ENCODE measurements at places on chromosomes 16 and 17.

GRCh38 chr17:8015957-8016631 lies 13.7 kb downstream of the GUCY2D start:
- DNase-seq: no peak

DNA sequence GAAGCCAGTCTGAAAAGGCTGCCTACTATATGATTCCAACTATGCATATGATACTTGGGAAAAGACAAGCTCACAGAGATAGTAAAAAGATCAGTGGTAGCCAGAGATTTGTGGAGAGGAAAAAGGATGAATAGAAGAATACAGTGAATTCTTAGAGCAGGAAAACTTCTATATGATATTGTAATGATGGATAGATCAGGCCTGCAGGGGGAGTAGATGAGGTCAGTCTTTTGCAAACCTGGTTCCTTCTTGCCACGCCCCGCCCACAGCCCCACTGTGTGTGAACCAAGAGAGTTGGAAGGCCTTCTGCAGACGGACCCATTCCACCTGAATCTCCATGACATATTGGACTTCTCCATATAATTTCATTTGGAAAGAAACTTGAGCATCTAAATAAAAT lies 761 bp upstream of the CCL8 start:
- no peak for DNase-seq

DNA sequence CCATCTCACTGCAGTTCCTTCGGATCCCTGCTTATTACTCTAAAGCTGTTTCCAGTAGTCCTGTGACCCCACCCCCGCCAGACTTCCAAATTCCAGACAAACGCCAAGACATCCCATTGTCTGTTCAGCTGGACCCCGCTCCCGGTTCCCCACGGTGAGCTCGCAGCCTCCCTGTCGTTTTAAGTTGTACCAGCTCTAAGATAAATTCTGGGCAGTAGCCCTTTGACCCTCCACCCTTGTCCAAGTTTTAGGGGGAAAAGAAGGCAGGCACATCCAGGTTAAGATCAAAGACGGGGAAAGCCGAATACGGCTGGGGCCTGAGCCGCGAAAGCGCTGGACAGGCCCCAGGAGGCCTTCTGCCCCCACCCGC lies 589 bp downstream of the ARL6IP1 start:
- no peak for DNase-seq

- DNase-seq: no peak
Measured at GRCh38 chr17:9427465-9428315, 147.9 kb downstream of the STX8 start.

DNA sequence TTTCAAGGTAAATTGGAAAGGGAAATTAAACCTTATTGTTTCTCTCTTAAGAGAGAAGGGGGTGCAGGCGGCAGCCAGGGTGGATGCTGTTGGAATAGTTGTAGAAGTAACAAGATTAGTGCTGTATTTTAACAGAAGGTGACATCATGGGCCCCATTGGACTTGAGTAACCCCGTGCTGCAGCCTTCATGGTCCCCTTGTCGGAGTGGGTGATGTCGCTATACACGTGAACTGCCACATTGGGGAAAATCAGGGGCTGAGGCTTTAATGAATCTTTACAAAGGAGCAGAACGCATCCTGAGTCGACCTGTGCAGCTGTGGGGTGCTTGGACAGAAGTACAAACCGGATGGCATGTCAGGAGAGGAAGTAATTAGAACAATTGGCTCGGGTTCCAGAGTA lies 3.2 kb downstream of the SNX11 start:
- no peak for DNase-seq

GRCh38 chr16:28865722-28866453 lies 2.2 kb downstream of the SH2B1 start:
- no peak for DNase-seq

GRCh38 chr17:7885367-7886226 lies 3.0 kb upstream of the CHD3 start:
- DNase-seq: no peak

DNA sequence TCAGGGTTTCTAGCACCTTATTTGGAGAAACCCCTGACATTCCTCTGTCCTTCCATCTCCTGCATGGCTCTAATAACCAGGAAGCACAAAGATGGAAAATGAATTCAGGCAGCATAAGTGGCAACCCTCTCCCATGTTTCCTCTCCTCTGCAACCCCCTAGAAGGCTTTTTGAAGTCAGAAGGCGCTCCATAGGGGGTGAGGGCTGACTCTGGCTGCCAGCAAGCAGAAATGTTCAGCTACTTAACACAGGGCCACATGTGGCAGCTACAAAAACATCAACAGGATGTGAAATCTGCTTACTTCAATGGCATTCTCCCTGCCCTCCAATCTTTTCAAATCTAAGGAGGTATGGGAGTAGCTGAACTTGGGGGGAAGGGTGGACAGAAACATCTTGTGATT lies 55.2 kb upstream of the IRX5 start:
- DNase-seq: no peak

DNA sequence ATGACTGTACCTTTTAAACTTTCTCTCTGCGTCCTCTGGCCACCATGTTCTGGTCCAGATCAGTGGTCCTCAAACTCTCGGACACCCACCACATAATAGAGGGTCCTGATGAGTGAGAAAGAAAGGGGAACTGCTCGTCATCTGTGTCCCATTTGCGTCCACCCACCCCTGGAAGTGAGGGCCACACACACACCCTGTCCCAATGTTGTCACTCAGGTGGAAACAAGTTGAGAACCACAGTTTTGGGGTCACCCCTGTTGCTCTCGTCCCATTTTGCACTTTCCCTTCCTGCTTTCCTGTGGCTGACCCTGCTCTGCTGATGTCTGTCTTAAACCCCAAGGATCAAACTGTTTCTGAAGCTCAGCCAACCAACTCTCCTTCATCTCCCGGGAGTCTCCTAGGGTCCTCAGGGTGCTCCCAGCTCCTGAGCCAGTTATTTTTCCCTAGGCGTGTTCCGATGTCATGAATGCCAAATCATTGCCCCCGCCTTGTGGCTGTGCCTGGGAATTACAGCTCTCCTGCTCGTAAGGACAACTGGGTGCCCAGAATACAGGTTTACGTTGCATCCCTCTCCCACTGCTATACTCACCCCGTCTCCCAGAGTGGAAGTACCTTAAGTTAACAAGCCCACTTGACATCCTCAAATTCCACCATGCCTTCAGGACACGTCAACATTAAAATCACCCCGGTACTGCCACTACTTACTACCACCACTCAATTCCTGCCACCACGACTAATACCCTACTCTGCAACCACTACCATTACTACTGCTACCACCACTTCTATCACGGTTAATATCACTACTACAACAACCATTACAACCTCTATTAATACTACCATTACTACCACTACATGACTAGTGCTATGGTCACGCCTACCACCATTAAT lies 26.0 kb upstream of the HNF1B start:
- no peak for DNase-seq

- no peak for DNase-seq
Measured at GRCh38 chr17:61498042-61498994, 46.1 kb downstream of the TBX4 start.

DNA sequence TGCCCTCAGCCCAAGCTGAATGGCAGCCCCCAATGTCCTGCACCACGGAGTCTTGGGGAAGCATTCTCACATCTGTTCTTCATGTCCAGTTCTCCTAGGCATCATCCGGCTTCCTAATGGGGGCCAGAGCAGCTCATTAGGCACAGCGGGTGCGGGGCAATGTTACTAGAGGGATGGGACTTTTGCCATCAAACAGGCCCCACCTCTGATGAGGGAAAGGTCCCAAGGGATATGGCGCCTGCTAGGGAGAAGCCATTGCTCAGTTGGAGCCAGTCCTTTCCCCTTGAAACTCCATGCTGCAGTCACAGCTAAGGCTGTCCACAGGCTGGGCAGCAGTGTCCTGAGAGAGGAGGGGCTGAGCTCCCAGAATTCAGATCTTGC lies 1.7 kb upstream of the DPH1 start:
- no peak for DNase-seq

DNA sequence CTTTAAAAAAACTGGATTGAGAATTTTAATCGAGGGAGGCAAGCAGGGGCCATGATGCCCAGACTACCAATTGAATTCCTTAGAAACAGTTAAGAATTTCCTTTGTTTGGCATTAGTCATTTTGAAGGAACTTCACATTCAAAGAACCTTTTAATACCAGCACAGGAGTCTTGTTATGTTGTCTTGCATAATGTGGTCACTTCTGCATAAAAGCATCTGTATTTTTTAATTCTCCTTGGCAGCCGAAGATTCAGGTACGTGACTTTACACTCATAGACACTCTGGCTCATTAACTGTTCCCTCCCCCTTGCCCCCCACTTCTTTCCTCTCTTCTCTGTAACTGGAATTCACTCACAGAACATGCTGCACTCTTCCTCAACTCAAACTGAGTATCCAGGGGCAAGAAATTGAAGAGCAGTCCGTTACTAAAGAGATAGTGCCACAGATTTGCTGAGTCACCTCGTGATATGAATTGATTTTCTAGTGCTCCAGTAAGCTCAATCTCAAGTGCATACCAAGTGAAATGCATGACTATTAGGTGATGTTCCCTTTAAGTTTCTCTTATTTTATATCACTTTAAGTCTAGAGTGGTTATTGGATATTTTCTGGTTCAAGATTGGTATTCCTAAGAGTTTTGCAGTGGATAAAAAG lies 572.2 kb upstream of the SOX9 start:
- no peak for DNase-seq

DNA sequence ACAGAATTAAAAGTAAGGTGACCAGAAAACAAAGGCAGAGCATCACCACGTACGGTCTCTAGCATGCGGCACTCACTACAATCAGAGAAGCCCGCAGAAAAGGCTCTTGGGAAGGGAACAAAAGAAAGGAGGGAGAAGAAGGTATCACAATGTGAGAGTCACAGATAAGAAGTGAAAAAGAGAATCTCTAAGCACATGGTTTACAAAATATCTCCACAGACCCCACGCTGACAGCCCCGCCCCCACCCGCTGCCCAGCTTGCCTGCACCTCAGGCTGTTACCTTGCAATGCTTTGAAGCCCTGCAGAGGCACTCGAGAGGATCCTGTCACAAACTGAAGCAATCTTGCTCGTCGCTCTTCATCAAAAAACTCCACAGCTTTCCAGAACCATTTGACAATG lies 40.5 kb downstream of the CEP95 start:
- no peak for DNase-seq

GRCh38 chr17:19338031-19338990 lies 24.2 kb downstream of the B9D1 start:
- DNase-seq: no peak

- no peak for DNase-seq
Measured at GRCh38 chr17:72890711-72891110, 201.8 kb downstream of the SLC39A11 start.

DNA sequence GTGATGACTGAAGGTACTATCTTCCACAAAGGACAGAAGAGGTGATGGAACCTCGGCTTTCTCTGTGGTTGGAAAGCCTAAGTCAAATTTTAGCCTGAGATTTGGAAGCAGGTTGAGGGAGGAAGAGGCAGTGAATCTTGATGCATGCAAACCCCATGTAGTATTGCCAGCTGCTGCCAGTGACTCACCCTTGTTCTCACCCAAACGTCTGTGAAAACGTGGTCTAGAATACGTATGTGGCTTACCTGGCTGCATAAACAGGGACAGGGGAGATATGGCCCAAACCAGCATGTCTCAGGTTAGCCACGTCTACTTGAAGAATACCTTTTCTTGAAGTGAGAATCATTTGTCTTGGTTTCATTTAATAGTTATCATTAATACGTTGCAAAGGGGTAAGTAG lies 438.0 kb upstream of the MAF start:
- no peak for DNase-seq

DNA sequence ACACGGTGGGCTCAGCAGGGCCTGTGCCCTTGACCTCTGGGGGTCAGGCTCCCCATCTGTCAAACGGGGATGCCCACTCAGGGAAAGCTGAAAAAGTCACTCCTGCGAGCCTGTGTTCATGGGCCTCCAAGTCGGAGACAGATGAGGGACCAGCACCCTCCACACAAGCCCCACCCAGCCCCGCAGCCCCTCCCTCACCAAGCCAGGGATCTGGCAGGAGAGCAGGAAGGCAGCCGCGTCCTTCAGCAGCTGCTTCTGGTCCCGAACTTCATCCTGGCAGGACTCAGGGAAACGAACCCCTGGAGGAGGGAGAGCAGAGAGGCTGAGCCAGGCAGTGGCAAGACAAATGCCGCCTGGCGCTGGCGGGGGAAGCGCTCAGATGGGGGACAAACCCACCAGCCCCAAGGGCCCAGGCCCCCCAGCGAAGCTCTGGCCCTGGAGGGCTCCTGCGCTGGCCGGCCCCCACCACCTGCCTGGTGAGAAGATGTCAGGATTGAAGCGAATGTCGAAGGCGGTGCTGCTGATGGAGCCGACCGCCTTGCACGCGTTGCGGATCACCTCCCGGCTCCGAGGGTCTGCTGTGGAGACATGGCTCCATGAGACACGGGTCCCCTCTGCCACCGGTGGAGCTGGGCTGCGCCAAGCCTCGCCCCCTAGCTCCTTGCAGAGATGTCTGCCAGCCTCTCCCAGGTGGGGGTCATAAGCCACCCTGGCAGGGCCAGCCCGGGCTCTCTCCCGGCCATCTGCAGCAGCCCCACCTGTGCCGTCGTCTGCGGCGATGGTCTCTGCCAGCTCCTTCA lies 15.4 kb downstream of the CLUH start:
- no peak for DNase-seq

- no peak for DNase-seq
Measured at GRCh38 chr17:75516619-75517296, 430 bp downstream of the TSEN54 start.

- DNase-seq: no peak
Measured at GRCh38 chr17:3699951-3700350, 4.0 kb upstream of the P2RX5 start.

- no peak for DNase-seq
Measured at GRCh38 chr17:41015454-41015853, 6.5 kb upstream of the KRTAP3-1 start.

DNA sequence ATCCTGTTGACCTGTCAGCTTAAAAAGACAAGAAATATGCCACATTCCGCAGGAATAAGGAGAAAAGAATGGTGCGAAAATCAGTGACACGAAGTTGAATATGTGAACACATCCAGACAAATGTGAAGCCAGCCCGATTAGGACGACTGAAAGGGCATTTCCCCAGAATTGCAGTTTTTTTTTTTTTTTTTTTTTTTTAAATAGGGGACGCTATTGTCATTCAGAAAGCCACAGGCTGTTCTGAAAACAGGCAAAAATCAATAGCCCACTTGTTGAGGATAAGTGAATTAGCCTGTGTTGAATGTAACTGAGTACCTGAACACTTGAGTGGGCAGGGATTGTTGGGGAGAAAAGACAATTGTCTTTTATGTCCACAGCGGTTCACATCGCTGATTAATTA lies 507.1 kb downstream of the WWOX start:
- no peak for DNase-seq

GRCh38 chr16:67027046-67027445 lies 1.9 kb upstream of the CBFB start:
- DNase-seq: no peak

GRCh38 chr16:72112452-72112792 lies 18.8 kb downstream of the DHX38 start:
- DNase-seq: no peak

All from substantia nigra (tissue), 51 donors.